ENCODE measurements at places on chromosomes 11 and 22.

GRCh38 chr11:34250732-34251588 lies 106.8 kb downstream of the ABTB2 start:
- no peaks in the 10 kb centered on the region for H3K27me3 ChIP-seq
- no peaks in the 10 kb centered on the region for H3K4me1 ChIP-seq
- peak; percentile 33 for DNase-seq

DNA sequence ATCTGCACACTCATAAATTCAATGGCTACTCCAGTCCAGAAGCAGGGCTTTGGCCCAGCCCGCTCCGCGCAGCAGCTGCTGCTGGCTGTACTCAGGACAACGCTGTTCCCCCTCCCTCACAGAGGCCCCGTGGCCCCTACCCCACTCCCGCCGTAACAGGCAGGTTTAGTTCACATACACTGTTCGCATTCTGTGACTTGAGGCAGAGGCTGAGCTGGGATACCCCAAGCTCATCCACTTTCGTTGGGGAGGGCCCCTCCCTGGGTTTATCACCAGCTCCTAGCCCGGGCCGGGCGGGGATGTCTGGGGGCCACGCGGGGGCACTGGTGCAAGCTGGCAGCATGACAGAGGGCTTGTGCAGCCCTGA lies 52.4 kb downstream of the SYT13 start:
- H3K27ac ChIP-seq = no peak overlapping the region
- H3K36me3 ChIP-seq = no peaks in the 10 kb centered on the region
- no peak for DNase-seq
- no peak overlapping the region for H3K4me3 ChIP-seq
- no peaks in the 10 kb centered on the region for H3K4me1 ChIP-seq

GRCh38 chr11:16811136-16812020 lies 72.9 kb downstream of the C11orf58 start:
- DNase-seq = no peak
- H3K27me3 ChIP-seq = no peaks in the 10 kb centered on the region
- peaks cover 5% of the 10 kb centered on the region for H3K4me1 ChIP-seq
- no peak overlapping the region for H3K4me3 ChIP-seq

- no peaks in the 10 kb centered on the region for H3K36me3 ChIP-seq
- no peak overlapping the region for H3K27ac ChIP-seq
- no peaks in the 10 kb centered on the region for H3K27me3 ChIP-seq
- H3K4me1 ChIP-seq = no peaks in the 10 kb centered on the region
Observed at GRCh38 chr11:27120211-27120610, 79.6 kb downstream of the BBOX1 start.

GRCh38 chr11:67264260-67264659 lies 2.0 kb upstream of the GRK2 start:
- H3K4me3 ChIP-seq = no peak overlapping the region
- no peaks in the 10 kb centered on the region for H3K27me3 ChIP-seq
- H3K4me1 ChIP-seq = peaks cover 9% of the 10 kb centered on the region
- no peak overlapping the region for H3K27ac ChIP-seq

GRCh38 chr11:114230031-114230704 lies 66.0 kb upstream of the NNMT start:
- no peaks in the 10 kb centered on the region for H3K36me3 ChIP-seq
- no peak overlapping the region for H3K27ac ChIP-seq
- no peak for DNase-seq
- no peaks in the 10 kb centered on the region for H3K4me1 ChIP-seq
- H3K4me3 ChIP-seq = no peak overlapping the region
- no peaks in the 10 kb centered on the region for H3K27me3 ChIP-seq

- no peak for DNase-seq
- no peaks in the 10 kb centered on the region for H3K36me3 ChIP-seq
- no peaks in the 10 kb centered on the region for H3K4me1 ChIP-seq
- H3K27me3 ChIP-seq = no peaks in the 10 kb centered on the region
Observed at GRCh38 chr22:44249376-44250147, 63.2 kb downstream of the SHISAL1 start.

DNA sequence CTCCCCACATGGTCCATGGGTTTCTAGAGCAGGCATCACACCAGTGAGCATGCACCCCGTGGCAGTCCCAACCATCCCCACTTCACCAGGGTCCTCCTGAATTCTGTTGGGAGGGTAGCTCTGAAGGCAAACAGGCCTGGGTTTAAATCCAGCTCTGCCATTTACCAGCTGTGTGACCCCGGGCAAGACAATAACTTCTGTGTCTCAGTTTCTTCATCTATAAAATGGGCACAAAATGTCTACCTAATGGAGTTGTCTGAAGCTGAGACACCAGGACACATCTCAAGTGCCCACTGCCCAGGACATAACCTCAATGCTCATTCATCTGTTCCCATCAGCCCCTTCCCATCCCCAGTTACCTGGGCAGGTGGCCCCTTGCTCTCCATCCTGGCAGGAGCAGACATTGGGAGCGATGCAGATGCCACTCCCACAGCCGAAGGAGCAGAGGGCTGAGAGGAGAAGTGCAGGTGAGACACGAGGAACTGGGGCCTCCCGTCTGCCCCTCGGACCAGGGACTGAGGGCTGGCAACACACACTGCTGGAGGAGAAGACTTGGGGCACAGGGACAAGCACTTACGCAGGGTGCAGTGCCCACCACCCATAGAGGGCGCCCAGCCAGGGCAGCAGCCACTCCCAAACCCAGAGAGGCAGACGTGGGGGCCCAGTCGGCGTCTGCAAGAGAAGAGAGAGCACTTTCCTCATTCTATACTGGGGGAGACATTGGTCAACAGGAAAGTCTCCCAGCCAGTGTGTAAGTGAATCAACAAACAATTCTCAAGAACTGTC lies 4.0 kb downstream of the VWCE start:
- H3K36me3 ChIP-seq = no peaks in the 10 kb centered on the region
- no peak overlapping the region for H3K4me3 ChIP-seq

- H3K4me1 ChIP-seq = peaks cover 9% of the 10 kb centered on the region
- no peak overlapping the region for H3K4me3 ChIP-seq
- no peak overlapping the region for H3K27ac ChIP-seq
- DNase-seq = peak; percentile 82
Observed at GRCh38 chr11:65559951-65560537, 1.9 kb upstream of the LTBP3 start.

GRCh38 chr11:108959105-108959761 lies 294.4 kb downstream of the DDX10 start:
- peaks cover 8% of the 10 kb centered on the region for H3K4me1 ChIP-seq
- no peaks in the 10 kb centered on the region for H3K36me3 ChIP-seq
- H3K27ac ChIP-seq = no peak overlapping the region
- H3K27me3 ChIP-seq = no peaks in the 10 kb centered on the region
- no peak for DNase-seq

- no peaks in the 10 kb centered on the region for H3K4me1 ChIP-seq
- no peaks in the 10 kb centered on the region for H3K36me3 ChIP-seq
- H3K27me3 ChIP-seq = no peaks in the 10 kb centered on the region
- no peak overlapping the region for H3K4me3 ChIP-seq
Observed at GRCh38 chr11:130729193-130729592, 187.1 kb downstream of the SNX19 start.

GRCh38 chr11:64410404-64410734 lies 51.4 kb downstream of the RPS6KA4 start:
- H3K27ac ChIP-seq = no peak overlapping the region
- DNase-seq = no peak
- no peaks in the 10 kb centered on the region for H3K36me3 ChIP-seq

- H3K36me3 ChIP-seq = no peaks in the 10 kb centered on the region
- peak; percentile 85 for DNase-seq
- no peak overlapping the region for H3K27ac ChIP-seq
- H3K4me3 ChIP-seq = no peak overlapping the region
Observed at GRCh38 chr11:92251980-92252379, 27.4 kb downstream of the FAT3 start.
